Epithelial cell of esophagus (primary cell): ENCODE measurements at places on chromosomes 3 and 15.

DNA sequence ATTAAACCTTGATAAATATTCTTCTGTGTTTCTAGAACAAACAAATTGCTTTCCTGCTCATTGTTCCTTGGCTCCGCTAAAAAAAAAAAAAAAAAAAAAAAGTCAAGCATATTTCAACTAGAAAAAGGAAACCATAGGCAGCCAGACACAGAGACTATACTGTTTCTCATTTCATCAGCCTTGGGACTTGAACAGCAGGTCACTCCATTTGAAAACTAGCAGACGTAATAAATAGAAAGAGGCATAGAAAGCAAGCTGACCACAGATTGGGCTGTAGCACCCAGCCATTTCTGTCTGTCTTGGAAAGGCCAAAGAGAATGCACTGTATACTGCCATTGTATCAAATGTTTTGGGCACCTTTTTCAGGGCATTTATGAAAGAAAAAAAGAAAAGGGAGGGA lies 697.1 kb downstream of the NLGN1 start:
- DNase-seq = no peak

DNA sequence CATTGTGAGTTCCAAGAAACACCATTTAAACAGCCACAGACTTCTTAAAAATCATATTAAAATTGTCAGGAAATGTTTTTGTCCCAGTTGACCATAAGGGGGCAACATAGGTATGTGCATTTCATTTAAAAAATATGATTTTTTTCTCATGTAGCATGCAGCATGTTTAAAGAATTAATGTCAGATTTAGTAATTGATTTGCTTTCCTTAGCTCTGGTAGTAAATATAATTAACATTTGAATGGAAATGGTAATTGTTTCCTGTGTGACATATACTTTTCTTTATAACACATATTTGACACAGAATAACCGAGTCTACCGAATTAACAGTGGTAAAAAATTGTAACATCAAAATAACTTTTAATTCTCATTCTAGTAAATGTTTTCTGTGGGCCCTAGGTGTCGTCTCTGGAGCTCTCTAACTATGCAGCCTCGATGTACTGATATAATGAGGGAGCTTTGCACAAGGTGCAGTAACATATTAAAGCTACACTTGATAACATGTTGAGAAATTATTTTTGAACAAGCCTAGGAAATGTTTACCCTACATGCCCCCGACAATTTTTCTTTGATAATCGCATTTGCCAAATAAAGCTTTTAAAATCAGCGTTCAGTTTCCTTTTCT lies 34.9 kb downstream of the NXPE3 start:
- peak; percentile 39 for DNase-seq

DNA sequence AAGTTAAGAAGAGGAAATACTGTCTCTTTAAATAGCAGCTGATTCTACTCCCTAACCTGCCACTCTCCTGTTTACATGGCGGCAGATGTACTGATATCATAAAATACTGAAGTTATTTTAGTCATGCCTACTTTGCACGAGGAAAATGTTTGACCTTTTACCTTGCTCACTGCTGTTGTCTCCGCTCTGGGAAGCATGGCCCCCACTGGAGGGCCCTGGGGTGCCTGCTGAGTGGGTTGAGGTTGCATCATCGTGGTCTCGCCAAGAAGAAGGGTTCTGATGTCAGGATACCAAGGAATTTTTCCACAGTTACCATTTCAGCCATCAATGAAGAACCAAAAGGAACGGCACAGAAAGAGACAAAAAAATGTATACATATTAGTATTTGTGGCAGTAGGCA lies 16.7 kb downstream of the MEIS2 start:
- DNase-seq = no peak

GRCh38 chr3:109532257-109533216 lies 195.2 kb upstream of the DPPA4 start:
- DNase-seq = peak; percentile 87

DNA sequence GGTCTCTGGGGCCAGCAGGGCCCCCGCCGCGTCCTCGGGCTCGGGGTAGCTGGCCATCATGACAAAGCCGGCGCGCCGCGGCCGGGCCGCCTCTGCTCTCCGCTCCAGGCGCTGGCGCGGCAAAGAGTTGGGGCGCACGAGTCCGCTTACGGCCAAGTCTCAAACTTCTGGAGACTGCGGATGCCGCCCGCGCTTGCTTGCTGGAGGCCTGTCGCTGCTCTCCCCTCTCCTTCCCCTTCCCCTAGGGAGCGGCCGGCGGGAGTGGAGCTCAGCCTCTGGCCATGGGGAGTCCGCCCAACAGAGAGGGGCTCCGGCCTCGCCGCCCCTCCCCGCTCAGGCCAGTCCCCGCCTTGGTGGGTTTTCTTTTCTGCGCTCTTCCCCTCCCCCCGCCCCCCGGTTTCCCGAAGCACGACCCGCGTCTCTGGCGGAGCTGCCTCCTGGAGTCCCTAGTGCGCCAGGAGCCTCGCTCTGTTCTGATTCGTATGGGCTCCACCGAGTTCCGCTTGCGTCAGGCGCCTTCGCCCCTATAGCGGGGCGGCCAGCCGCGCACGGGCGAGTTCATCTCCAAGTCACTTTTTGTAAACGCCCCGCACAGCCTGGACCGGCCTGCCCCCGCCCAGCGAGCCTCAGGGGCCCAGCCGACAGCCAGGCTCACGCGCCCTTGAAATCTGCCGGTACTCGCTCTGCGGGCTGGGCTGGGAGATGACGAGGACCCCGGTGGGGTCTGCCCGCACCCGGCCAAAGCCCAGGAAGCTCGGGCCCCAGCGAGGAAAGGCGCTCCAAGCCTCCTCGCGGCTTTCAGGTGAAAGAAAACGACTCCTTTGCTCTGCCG lies at the start of the genes FOXL2 and FOXL2NB:
Gene FOXL2, minus strand, starts transcription at position 475 of the 832 bp plus-strand sequence. Its CDS starts 415 bp downstream, at position 60.
Gene FOXL2NB, plus strand, starts transcription at position 555 of the 832 bp plus-strand sequence. Its CDS starts 148 bp downstream, at position 703.
- DNase-seq = peak; percentile 69

DNA sequence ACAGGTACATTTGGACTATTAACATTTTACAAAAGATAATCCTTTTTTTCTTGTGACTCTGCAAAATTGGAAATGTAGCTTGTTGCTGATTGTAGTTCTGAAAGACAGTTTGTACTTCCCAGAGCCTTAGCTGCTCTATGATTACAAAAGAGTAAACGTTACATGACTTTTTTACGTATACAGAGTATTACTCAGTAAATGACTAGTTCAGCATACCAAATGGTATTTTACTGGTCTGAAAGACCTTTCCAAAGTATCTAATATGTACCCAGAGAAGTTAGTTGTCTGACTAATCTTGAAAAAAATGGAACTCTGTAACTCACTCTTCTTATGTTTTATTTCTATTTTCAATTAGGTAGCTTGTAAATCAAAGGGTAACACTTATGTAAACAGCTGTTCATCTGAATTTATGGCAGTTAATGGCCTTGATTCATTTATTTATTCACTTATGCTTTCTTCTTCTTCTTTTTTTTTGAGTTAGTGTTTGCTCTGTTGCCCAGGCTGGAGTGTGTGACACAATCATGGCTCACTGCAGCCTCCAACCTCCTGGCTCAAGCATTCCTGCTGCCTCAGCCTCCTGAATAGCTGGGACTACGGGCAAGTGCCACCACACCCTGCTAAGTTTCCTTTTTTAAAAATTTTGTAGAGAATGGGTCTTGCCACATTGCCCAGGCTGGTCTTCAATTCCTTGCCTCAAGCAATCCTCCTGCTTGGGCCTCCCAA lies 151.7 kb downstream of the C3orf38 start:
- no peak for DNase-seq

DNA sequence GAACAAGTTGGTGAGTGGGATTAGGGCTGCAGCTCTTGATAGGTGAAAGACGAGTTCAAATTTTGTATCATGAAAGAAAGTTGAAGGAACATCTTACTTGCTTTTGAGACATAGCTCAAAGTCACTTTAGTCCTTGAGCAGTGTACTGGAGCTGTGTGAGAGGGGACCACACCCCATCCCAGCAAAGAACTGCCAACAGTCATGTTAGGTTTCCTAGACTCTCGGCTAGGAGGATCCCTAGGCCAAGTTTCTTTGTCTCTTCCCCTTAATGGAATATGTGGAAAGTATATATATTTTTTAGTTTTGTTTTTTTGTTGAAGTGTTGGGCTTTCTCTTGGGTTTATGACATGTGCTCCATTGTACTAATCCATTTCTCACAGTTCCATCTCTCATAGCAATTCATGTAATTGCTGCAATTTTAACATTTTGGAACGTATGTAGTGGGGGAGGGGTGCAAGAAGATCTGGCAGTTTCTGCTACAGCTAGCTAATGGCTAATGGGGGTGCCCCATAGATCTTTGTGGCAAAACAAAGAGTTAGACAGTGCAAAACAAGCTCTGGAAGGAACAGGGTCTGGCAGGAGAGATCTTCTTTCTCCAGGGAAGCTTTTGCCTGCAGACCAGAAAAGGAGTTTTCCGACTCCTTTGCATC lies 25.1 kb downstream of the TLNRD1 start:
- DNase-seq = no peak

- DNase-seq = no peak
These were observed 9.6 kb downstream of the CHST13 start for GRCh38 chr3:126533506-126533905.

DNA sequence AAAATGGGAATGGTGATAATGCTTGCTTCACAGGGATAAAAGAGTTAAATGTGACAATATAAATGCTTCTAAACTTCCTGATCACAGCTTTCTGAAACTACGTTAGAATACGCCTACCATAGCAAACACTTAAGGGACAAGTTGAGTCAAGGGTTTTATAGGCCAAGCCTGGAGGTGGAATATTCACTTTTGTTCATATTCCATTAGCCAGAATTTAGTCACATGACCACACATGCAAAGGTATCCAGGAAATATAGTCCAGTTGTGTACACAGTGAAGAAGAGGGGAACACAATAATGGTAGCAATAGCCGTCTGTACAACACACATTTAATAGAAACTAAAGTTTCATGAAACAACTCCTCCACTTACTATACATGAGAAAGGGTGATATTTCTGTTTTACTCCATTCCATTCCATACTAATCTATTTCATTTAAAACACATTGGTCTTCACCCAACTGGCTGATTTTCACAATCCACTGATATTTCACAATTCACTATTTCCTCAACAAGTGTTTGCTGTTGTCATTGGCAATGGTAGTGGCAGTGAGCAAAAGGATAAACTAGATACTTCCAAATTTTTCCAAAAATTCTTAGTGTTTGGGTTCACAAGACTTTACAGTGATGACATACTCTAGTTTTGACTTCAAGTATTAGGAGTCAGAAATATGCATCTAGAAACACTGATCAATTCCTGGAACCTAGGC lies 270.9 kb downstream of the ERC2 start:
- DNase-seq = no peak

DNA sequence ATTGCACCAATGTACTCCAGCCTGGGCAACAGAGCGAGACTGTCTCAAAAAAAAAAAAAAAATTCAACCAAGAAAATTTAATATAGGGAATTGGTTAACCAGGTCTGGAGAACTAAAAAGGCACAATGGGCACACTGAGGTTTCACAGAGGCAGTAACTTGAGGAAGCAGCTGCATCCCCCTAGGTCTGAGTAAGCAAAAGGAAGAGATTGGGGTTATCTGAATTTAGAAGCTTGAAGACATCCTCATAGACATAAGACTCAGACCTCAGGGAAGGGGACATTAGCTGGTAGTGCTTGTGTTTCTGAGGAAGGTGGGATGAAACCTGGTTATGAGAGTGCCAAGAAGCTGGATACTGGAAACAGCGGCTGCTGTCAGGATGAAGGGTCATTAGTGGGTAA lies 50.1 kb upstream of the LEKR1 start:
- DNase-seq = no peak

- peak; percentile 77 for DNase-seq
These were observed 130.6 kb downstream of the STAG1 start for GRCh38 chr3:136621628-136622027.

DNA sequence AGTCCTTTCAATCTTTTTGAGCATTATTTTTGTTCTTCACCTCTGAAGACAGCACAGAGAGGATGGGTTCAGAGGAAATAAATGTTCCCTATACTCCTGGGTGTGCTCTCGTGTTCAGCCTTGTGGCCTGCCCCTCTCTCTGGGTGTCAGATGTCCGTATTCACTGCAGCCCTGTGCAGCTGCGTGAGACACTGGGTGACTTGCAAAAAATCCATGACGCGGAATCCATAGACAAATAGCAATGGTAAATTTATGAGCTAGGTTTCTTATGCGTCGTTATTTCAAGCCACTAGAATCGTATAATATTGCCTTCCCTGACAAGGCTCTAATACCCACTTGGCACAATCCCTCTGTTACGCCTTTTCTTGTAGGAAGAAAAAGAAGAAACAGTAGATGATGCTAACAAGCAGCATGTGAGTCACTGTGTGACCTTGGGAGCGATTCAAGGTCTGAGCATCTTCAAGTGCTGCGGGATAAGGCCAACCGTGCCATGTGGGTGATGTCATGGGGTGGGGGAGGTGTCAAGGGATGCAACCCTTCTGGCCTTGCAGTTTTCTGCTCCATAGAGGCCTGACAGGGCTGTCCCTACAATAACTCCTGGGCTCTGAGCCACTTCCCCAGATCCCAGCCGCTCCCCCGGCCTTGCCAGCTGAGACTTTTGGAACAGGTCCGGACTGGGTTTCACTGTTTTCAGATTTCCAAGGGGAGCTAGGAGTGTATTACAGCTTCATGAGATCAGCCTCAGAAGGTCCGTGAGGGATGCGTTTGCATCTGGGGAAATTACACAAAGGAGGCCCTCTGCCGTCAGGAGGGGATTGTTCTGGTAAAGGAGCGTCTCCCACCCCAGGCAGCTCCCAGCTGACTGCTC lies 47.6 kb upstream of the POMGNT2 start:
- no peak for DNase-seq

DNA sequence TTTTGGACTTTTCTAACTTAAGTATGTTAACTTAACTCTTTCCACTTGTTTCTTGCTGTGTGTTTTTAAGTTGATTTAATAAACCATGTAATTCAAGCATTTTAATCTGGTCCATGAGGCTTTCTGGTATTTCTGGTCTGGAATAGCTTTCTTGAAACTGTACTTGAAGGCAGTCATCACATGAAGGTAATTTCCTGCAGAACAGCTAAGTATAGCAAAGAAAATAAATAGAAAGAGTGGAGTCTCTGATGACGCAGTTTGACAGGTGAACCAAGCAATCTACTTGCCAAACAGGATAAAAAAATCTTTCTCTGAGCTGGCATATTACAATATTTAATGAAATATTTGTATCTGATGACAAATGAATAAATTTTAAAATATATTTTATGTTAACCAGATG lies 74.9 kb downstream of the BTLA start:
- no peak for DNase-seq

GRCh38 chr15:29055876-29056275 lies 170.1 kb downstream of the APBA2 start:
- no peak for DNase-seq

DNA sequence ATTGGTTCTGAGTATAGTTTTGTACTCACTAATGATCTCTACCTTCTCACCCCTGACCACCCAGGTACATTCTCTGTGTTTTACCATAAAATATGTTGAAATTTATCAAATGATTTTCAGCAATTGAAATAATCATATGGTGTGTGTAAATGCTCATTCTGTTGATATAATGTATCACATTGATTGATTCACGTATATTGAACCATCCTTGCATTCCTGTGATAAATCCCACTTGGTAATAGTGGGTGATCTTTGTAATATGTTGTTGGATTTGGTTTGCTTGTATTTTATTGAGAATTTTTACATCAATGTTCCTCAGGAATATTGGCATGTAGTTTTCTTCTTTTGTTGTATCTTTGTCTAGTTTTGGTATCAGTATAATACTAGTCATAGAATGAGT lies 1497.6 kb downstream of the OTOL1 start:
- DNase-seq = no peak

GRCh38 chr3:186107215-186108105 lies 1.4 kb downstream of the ETV5 start:
- peak; percentile 79 for DNase-seq
